ENCODE measurements at places on chromosomes 11 and 22.

- no peak for DNase-seq
Measured at GRCh38 chr11:47391711-47392432, 13.5 kb upstream of the SPI1 start.

GRCh38 chr11:93089474-93090102, 108.2 kb downstream of the SLC36A4 start:
- peak; percentile 24 for DNase-seq

DNA sequence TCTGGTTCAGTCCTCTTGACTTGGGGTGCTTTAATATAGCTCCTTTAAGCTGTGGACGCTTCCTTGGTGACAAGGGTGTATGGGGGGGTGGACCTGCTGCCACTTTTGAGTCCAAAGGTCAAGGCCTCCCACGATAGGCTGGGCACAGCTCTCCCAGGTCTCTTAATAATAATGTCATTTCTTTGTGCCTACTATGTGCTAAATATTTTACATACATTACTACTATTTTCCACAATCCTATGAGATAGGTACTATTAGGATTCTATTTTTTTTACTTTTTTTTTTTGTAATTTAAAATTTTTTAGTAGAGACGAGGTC, 304 bp upstream of the UCP3 start:
- no peak for DNase-seq

- no peak for DNase-seq
Measured at GRCh38 chr11:42407341-42407740, 904.5 kb upstream of the API5 start.

DNA sequence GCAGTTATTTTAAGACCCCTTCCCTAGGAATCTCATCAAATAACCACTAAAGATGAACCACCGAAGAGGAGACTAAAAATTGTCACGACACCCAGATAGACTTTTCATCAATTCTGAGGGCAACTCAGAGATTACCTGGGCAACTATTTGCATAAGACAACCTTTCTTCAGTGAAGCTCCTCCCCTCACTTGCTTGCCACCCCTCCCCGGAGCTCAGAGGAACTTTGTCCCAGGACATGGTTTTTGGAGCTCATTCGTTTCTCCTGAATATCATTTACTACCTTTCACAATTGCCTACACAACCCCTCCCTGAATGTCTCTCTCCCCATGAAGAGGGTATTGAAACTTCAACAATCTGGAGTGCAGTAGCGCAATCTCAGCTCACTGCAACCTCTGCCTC, 3.9 kb downstream of the AGBL2 start:
- no peak for DNase-seq

DNA sequence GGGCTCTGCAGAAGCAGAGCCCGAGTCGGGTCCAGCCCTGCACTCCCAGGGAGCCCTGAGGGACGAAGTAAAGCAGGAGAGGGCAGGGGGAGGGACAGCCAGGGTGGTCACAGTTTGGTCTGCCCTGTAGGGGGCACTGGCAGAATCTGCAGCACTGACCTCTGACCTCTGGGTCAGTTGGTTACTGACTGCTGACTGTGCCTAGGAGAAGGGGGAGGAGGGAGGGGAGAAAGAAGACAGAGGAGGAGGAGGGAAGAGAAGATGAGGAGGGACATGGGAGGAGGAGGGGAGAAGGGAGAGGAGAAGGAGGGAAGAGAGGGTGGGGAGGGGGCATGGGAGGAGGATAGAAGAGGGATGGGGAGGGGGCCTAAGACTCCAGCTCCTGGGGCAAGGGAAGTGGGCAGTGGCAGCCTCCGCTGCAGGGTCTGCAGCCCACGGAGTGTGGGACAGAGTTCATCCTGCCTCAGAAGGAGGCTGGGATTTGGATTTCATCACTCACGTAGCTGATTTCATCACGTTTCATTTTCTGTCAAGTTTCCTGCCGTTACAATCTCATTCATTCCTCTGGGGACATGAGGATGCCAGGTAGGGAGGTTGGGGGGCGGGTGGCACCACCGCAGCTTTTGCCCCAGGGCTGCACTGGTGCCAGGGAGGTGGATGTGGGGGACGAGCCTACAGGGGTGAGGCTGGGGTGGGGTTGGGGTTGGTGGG, 55.2 kb downstream of the FLRT1 start:
- no peak for DNase-seq

GRCh38 chr11:32290783-32291182, 144.6 kb downstream of the WT1 start:
- DNase-seq: no peak

DNA sequence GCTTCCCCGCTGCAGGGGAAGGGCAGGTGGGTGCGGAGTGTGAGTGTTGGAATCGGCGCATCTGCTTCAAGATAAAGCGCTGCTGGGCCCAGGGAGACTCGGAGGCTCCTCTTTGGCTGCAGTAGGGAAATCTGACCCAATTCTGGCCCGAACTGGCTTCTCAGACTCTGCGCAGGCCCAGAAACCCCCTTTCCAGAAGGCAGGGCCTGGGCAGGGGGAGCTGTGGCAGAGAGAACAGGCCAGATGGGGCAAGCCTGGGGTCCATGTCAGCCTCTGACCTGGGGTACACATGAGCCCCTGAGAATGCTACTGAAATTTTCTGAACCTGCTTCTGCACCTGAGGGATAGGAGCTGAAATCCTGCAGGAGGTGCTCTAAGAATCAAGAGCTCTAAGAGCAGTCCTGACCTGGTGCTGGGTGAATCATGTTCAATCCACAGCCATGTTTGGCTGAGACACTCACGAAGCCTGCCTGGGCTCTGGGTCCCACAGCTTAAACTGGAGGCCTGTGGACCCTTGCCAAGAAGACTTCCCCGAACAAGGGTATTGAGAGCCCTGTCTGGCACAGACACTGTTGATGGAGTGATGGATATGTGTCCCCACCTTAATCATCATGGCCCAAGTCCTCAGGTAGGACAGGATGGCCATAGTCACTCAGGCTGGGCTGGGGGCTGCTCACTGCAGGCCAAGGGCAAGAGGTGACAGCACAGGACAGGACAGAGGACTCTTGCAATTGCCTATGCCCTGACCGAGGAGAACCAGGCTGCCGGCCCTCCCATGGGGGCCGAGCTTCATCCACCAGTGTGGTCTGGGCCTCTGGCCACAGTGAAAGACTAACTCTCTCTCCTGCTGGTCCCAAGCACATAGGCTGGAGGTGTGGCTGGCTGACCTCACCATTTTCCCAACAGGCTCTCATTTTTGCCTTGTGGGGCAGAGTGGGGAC, 6.9 kb downstream of the RAB3IL1 start:
- no peak for DNase-seq

- DNase-seq: no peak
Measured at GRCh38 chr22:42172773-42173172, 42.2 kb upstream of the CYP2D6 start.

GRCh38 chr11:62708392-62708791, 916 bp downstream of the GNG3 start:
- no peak for DNase-seq

DNA sequence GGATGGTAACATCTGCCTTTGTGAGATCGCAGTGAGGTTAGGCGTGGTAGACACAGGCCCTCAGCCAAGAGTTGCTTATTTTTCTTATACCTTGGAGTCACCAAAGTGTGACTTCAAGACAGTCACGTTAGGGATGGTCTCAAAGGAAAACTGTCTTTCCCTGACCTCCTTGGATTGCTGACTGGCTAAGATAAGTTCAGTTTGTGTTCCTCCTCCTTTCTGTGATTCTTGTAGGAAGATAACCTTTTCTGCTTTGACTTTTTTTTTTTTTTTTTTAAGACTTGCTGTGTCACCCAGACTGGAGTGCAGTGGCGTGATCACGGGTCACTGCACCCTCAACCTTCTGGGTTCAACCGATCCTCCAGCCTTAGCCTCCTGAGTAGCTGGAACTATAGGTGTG, 23.1 kb downstream of the TAB1 start:
- no peak for DNase-seq

DNA sequence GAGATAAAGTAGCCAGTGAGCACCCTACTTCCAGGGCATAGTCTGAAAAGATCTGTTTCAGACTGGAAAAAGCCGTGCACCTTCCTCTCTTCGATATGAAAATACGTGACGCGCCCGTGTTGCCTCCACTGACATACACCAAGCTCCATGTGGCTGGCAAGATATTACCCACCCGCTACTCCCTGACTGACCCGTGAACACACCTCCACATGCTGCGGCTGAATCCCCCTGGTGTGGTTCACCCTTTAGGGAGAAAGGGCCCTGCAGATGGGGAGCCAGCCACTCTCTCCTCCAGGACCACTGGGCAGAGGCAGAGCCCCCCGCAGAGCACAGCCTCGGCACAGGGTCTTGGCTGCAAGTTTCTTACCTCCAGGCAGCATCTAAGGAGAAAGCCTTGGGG, 245.0 kb downstream of the BRD1 start:
- no peak for DNase-seq

- no peak for DNase-seq
Measured at GRCh38 chr11:78798663-78799062, 224.0 kb upstream of the NARS2 start.

GRCh38 chr22:36612458-36612857, 83.5 kb upstream of the EIF3D start:
- peak; percentile 45 for DNase-seq

DNA sequence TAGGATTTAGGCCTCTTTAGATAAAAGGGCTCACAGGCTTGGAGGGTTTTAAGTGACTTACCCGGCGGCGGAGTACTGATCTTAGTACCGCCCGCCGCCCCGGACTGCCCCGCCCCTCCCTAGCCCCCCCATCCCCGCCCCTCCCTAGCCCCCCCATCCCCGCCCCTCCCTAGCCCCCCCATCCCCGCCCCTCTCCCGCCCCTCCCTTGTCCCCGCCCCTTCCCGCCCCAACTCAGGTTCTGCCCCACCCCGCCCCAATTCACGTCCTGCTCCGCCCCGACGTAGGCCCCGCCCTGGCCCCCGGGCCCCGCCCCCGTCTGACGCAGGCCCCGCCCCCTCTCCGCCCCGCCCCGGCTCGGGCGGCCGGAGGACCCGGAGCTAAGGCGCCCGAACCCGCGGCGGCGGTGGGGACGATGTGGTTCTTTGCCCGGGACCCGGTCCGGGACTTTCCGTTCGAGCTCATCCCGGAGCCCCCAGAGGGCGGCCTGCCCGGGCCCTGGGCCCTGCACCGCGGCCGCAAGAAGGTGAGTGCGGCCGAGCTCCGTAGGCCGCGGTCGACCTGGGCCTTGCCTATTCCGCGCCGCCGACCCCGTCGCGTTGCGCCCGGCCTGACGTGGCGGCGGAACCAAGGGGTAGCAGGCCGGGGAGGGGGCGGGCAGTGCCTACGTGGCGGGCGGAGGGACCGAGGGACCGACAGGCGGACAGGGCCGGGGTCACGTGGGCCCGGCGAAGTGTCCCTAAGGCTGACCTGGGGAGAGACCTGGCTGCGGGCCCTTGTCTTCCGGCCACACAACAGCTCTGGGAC, at the start of gene SCYL1:
Gene SCYL1 (plus strand): TSS at position 343 of the 805 bp plus-strand sequence. CDS start 71 bp downstream, at position 414.
- DNase-seq: peak; percentile 39

DNA sequence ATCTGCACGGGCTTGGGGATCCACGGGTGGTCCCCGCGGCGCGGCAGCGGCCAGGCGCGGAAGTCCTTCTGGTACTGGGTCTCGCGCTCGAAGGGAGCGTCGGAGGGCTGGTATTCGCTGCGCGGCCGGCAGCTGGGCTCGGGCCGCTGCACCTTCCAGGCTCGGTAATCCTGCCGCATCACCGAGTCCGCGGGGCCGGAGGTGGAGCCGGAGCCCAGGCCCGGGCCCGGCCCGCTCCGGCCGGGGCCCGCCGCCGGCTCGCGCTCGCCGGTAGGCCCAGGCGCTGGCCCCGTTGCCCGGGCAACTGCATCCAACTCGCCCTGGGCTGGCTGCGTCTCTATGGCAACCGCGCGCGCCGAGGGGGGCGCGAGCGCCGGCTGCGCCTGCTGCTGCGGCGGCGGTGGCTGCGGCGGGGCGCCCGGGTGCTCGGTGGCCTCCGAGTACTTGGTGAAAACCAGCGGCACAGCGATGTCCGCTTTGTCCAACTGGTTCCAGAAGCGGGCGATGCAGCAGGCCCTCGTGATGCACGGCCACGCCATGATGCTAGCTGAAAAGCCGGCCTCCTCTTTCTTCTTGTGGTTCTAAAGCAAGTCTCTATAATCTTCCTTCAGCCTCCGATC, 897 bp downstream of the MAP6 start:
- no peak for DNase-seq

- no peak for DNase-seq
Measured at GRCh38 chr11:44018829-44019228, 29.0 kb upstream of the ACCSL start.

DNA sequence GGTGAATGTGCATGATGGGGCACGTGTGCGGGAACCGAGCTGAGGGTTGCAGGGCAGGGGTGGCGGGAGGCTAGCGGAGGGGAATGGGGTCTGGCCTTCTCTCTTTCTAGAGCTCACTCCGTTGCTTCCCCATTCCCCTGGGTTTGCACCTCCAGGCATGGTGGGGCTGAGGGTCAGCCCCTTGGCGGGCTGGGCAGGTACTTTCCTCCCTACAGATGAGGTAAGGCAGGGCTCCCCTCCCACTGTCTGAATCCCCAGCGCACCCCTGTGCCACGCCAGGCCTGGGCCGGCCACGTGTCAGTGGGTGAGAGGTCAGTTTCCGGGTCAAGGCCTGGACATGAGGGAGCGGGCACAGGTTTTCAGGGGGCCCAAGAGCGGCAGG, 8.9 kb downstream of the SUSD2 start:
- no peak for DNase-seq

GRCh38 chr11:86101493-86101892, 32.6 kb upstream of the PICALM start:
- DNase-seq: no peak

DNA sequence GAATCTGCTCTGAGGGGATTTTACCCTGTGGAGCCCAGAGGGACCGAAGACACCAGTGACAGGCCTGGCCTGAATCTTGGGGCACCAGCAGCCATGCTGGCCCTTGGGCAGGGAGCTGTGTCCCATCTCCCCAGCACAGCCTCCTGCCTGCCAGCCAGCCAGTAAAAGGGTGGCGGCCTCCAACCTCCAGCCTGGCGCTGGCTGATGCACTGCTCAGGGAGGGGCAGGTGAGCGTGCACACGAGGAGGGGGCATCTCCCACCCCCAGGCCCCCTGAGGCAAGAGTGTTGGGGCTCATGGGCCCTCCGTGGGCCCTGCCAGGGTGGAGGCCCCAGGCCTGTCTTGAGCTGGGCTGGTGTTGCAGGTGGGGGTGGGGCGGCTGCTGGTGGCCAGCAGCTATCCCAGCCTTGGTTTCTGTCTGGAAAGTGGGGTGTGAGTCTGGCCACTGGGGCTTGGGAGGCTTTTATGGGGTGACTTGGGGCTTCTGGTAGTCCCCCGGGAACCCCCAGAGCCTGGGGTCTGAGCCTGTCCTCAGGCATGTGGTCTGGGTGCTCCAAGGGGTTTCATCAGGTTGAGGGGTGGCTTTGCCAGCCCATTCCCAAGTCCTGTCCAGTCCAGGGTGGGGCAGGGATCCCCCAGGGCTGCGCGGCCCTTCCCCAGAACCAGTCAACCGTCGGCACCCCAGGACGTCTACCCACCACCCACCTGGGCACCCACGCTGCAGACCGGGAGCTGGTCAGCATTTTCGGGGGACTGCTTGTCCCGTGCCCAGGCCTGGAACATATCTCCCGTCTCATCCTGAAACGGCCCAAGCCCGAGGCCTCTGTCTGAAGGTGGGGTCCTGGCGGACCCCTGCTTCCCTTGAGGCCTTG, 17.8 kb downstream of the TSPAN4 start:
- no peak for DNase-seq

DNA sequence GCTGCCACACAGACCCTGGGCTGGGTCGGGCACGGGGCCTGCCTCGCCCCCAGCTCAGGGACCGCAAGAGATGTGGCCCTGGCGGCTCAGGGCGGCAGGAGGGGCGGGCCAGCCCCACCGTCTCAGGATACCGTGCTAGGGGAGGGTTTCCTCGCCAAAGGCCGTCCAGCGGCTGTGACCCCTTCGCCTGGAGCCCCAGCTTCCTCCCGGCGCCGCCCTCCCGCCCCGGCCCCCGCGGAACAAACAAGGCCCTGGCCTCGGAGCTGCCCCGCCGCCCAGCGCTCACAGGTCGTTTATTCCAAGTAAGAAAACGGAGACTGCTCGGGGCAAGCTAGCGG, 543 bp upstream of the AP2A2 start:
- DNase-seq: no peak

- no peak for DNase-seq
Measured at GRCh38 chr11:87493516-87493915, 455.8 kb downstream of the TMEM135 start.
